Mammary epithelial cell (primary cell): ENCODE measurements at places on chromosomes 6 and 20.

- DNase-seq: no peak
Observed at GRCh38 chr20:25283221-25283951, 35.5 kb downstream of the PYGB start.

- DNase-seq: no peak
Observed at GRCh38 chr6:17336425-17336824, 55.3 kb downstream of the RBM24 start.

GRCh38 chr20:21083825-21084325 is 22.3 kb downstream of the LINC00237 start:
- DNase-seq: no peak

- DNase-seq: no peak
Observed at GRCh38 chr6:14727494-14728395, 518.1 kb upstream of the JARID2 start.

DNA sequence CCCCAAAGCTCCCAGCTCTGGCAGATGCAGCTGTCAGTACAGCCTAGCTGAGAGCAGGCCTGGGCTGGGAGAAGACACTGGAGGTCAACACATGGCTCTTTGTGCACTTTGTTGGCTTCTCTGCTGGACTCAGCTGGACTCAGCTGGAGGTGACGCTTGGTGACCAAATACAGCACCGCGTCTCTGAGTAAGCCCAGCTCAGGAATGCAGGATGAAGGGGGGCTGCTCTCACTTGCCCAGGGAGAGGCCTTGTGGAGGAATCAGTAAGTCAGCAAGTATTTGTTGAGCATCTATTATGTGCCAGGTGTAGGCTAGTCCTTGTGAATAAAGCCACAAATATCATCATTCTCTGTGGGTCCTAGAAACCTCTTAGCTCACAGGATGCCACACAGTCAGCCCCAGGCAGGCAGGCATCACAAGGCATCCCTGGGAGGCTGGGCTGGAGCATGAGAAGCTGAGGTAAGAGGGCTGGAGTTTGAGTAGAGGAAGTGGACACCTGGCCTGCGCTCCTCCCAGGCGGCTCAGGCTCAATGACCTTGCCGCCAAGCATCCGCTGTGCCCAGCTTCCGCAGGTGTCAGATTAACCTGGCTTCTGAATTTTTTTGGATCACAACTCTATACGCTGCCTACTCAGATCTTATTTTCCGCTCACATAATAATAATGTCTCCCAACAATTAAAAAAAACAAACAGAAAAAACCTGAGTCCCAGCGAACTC is 95.4 kb downstream of the TMEM170B start:
- peak; percentile 34 for DNase-seq

- DNase-seq: no peak
Observed at GRCh38 chr6:12963567-12963966, 247.0 kb downstream of the PHACTR1 start.

- peak; percentile 78 for DNase-seq
Observed at GRCh38 chr20:23257848-23258746, 92.5 kb upstream of the NXT1 start.

GRCh38 chr6:139597771-139598755 is 223.6 kb upstream of the CITED2 start:
- peak; percentile 81 for DNase-seq

GRCh38 chr6:145199961-145200360 is 535.4 kb downstream of the EPM2A start:
- DNase-seq: peak; percentile 34

DNA sequence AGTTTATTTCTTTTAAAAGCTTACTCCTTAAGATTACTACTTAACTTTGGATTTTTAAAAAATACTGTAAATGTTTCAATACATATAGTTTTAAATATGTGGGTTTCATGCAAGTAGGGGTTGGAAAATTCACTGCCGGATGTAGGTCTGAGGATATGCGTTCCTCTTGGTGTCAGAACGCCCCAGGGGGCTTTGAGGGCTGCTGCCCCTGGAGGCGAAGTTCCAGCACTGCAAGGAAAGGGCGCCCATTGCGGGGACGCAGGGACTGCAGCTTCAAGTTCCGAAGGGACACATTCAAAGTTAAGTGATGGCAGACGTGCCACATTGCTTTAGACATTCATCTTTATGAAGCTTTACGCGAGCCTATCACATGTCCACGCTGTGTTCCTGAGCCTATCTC is 152.9 kb downstream of the SOD2 start:
- peak; percentile 12 for DNase-seq

- peak; percentile 11 for DNase-seq
Observed at GRCh38 chr20:59933296-59933848, at the start of gene SYCP2. Gene SYCP2 (minus strand): TSS chr20:59933637. CDS start chr20:59922413, 11,224 bp downstream.

GRCh38 chr6:44668976-44669934 is 281.7 kb downstream of the CDC5L start:
- DNase-seq: no peak

DNA sequence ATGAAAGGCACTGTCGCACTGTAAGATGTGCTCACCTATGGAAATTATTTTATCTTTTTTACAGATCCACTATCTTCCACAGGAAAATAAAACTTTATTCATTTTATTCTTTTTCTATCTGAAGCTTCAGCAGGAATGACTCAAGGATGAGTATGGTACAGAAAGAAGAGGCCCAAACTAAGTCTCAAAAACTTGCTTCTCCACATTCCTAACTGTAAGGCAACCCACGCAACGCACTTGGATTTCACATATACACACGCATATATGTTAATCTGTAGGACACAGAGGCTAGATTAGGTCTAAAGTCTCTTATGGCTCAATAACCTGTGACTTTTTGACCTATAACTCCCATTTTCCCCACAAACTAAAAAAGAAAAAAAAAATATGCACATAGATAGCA is 81.9 kb downstream of the RALGAPA2 start:
- peak; percentile 30 for DNase-seq
